SW 1271 (cell line): ENCODE measurements at places on chromosomes 1 and 21.

DNA sequence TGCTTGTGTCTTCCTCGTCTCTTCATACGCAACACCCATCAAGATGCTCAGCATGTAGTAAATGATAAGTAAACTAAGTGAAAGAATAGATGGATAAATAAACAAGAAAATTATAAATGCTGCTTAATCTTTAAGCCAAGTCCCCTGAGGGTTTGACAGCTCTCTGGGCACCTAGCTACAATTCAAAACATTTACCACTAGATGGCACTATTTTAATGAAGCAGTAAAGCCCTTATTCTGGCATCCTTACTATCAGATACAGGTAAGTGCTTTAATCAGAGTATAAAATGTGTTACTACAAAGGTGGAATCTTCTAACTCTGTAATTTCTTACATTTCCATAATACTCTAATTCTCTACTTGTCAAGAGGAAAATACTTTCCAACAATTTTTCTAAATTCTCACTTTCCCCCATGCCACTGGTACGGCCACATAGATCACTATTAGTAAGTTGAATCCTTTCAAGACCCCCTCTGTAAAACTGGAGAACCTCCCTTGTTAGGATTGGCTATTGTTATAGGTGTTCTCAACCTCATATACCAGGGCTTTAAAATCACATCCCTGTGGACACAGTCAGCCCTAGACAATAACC lies 137.8 kb downstream of the BARHL2 start:
- DNase-seq = no peak

- DNase-seq = no peak
Measured at GRCh38 chr1:17053086-17053684, 647 bp downstream of the SDHB start.

GRCh38 chr1:166297993-166298392 lies 131.2 kb upstream of the FAM78B start:
- DNase-seq = no peak

DNA sequence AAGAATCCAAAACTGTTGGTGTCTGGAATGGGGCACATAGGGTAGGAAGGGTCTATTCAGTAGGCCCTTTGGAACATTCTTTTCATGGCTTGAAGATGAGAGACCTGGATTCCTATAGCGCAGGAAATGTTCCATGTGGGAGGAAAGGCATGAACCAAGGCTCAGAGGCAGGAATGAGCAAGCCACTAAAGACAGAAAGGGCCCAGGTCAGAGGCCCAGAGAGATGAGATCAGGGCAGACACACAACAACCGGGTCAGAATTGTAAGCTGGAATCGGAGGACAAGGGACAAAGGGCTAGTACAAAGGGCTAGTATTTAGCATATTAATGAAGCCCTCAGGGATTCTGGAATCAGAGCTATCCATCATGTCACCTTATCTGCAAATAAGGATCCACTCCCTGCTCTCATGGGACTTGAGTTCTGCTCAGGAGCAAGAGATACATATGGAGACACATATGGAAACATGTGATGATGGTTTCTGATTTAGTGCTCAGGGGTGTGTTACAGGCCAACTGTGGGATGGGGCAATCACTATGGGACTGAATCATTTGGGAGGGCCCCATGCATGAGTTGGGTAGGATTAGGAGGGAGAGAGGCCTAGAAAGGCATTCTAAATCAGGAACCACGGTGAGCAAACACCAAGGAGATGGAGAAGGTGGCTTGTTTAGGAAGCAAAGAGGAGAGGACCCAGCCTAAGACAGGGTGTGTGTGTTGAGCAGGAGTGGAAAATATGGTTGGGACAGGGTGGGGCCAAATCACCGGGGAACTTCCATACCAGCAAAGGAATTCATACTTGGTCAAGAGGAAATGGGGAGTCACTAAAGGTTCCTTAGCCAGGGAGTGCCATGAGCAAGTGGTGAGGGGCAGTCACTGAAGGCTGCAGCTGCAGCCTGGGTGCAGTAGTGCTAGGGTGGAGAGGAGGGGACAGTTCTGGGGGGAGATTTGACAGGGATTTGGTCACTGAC lies 8.6 kb downstream of the NECTIN4 start:
- no peak for DNase-seq

- no peak for DNase-seq
Measured at GRCh38 chr1:239527051-239527693, 140.8 kb downstream of the CHRM3 start.

DNA sequence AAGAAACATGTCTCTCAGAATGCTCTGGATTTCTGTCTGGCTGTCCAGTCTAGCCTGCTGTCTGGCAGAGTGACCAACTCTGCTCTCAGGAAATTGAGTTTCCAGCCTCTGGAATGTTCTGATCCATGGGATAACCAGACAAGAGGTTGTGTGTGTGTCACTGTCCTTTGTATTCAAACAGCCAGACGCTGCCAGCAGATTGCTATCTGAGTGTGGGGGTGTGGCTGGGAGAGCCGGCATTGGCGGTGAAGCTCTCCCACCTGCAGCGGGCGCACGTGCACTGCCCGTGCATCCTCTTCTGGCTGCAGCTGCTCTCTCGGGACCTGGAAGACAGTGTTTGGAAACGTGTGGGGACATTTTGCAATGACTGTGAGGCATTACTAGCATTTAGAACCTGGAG lies 26.1 kb downstream of the PKP1 start:
- no peak for DNase-seq

DNA sequence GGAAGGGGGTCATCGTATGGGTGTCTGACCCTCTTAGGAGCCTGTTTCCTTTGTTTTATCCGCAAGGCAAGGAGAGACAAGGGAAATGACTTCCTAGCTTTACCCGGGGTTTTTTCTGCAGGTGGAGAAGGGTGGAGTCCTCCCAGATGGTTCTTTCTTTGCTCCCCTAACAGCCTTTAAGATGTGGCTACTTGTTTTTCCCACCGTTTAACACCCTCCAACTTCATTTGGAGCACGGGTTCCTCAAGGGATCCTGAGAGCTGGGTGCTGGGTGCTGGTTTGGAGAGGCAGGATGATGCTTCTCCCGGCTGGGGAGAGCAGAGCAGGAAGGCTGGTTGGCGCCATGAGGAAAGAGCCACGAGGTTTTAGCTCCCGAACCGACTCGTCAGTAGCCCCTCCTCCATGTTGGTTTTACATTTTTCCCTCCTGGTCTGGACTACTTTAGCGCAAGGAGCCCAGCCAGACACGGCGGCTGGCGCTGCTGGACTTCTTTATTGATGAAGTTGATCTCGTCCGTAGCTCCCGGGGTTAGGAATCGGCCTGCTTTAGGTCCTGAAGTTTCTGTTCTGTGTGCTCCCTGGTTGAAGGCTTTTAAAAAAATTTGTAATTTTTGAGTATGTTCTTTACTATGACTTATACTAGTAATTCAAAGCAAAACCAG lies 1.4 kb downstream of the UCK2 start:
- peak; percentile 58 for DNase-seq

- DNase-seq = no peak
Measured at GRCh38 chr1:107019166-107019565, 37.3 kb upstream of the PRMT6 start.

DNA sequence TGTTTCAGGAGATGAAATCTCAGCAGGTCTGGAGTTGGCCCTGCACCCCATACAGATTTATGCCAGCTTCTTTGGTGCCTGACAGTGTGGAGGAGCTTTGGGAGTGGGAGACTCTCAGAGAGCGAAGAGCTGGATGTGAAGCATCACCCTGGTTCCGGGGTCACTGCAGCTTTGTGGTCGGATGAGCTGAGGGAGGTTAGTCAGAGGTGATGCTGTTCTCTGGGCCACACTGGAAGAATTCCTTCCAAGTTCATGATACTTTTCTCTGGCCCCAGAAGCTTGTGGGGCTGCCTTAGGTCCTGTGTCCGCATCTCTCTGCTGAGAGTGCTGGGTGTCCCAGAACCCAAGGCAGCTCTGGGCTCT lies 467.8 kb downstream of the CAMTA1 start:
- no peak for DNase-seq

DNA sequence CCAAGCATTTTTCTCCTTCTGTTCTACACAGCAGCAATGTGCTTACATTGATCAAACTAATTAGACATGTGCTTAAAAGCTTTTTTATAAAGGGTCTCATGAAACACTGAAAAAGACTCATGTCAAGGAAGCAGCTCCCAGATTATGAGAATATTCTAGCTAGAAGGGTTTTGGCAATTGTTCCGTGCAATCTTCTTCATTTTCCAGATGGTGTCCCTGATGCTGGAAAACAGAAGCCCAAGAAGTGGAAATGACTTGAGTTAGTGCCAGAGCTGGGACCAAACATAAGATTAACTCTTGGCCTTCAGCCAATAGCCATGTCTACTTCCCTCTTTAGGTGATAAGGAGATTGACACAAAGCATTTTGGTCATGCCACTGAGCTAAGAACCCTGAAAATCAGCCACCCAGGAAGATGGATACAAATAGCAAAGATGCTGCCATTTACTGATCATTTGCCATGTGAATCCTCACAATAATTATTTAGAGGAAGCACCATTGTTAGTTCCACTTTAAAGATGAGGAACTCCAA lies 110.8 kb downstream of the MATN1 start:
- DNase-seq = no peak

GRCh38 chr1:60071296-60071695 lies 2.3 kb downstream of the C1orf87 start:
- no peak for DNase-seq

DNA sequence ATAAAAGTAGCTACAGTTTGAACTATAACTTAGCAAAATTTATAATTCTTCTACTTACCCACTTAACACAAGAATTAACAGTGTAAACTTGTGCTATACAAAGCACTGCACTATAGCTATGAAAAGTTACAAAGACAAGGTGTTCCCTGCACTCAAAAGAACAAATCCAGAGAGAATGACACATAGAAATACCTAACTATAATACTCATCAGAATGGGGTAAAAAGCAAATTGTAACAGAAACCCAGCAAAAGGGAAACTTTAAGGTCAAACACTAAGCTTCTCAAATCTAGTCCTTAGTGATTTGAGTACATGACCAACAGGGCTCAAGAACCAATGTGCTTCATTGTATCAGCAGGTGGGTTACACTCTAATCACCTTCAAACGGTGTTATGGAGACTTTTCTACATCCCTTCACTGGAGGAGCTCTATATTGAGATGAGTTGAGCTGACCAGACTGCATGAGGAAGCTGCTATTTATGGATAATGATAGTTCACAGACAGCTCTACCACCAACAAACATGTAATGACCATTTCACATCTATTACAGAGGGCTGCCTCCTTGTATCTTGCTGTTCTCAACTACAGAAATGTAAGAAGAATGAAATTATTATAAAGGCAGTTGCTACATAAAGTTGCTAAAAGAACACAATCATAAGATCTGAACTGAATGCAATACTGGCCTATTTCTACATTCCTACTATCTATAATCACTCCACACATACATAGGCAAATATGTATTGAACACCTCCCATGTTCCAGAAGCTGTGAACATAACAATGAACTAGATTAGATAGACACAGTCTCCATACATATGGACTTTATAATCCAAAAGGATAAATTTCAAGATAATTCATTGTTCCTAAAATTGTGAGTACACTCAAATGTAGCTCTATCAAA lies 47.6 kb downstream of the PIK3R3 start:
- DNase-seq = peak; percentile 5

- no peak for DNase-seq
Measured at GRCh38 chr1:7491818-7492173, 279.3 kb upstream of the VAMP3 start.

GRCh38 chr1:186872291-186872690 lies 43.5 kb downstream of the PLA2G4A start:
- no peak for DNase-seq

- DNase-seq = no peak
Measured at GRCh38 chr1:26945728-26946127, 14.5 kb downstream of the KDF1 start.

DNA sequence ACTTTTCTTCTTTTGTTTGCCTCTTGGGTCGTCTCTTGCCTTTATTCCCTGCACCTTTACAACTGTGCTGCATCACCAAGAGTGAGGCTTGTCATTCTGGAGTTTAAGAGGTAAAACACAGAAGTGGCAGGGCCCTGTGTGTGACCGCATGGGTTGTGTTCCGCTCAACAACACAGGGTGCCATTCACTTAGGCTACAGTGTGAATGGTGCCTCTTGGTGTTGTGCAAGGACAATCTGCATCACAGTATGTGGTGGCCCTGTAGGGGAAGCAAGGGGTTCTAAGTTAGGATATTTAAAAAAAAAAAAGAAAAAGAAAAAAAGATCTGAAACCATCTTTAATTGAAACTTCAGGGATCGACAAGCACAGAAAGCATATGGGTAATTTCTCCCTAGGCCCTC lies 38.2 kb downstream of the BRINP2 start:
- DNase-seq = no peak

- no peak for DNase-seq
Measured at GRCh38 chr1:176522310-176522845, 59.4 kb downstream of the PAPPA2 start.

DNA sequence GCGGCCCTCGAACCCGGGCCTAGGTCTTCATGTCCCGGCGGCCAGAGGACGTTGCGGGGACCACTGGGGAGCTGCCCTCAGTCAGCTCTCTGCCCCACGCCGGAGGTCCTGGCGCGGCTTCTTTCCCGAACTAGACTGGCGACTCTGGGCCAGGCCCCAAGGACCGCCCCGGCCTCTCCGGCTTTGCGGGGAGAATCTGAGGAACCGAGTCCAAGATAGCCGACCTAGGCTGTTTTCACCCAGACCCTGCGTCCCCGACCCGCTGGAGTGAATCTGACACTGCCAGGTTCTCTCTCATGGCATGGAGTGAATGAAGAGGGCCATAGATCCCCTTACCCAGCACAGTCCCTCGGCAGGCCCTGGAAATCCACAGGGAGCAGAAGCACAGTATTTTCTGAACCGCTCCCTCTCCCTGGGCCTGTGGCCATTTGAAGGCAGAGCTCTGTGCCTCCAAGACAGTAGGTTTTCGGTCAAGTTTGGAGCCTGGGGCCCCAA lies 9.9 kb upstream of the BARHL2 start:
- DNase-seq = no peak

- no peak for DNase-seq
Measured at GRCh38 chr21:46468108-46468774, 9.6 kb downstream of the DIP2A start.

DNA sequence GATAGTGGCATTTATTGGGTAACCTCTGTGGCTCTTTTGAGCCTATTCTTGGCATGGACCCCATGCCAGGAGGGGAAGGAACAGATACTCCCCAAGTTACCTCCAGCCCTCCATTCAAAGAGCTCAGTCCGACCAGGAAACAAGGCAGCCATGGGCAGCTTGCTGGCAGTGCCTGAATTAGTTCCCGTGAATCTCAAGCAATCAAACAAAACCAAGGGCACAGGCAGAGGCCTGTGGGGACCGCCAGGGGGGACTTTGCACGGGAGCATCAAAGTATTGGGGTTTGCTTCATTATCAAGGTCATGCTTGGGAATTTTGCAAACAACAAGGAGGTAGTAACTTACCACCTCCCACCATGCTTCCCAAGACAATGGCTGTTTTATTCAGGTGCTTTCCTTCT lies 81.2 kb upstream of the IFFO2 start:
- no peak for DNase-seq

DNA sequence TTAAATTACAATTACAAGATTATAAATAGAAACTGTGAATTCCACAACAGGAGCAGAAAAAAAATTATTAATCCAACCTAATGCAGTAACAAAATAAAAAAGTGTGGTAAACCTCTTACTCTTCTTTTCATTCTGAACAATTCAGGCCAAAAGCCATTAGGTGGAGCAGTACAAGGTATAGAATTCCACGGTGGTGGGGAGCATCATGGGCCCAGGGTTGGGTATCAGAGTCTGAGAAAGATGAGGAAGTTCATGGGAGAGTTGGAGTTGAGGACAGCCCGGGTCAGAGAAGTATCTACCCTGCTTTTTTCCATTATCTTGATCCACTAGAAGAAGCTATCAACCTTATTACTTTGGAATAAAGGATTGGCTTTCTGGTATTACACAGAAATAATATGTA lies 586.9 kb downstream of the AGBL4 start:
- no peak for DNase-seq

- DNase-seq = no peak
Measured at GRCh38 chr1:114720492-114720891, 3.9 kb upstream of the NRAS start.

- no peak for DNase-seq
Measured at GRCh38 chr1:30376054-30376697, 347.2 kb downstream of the MATN1 start.
